H9 (cell line): ENCODE measurements at places on chromosomes 2 and 18. TPM values are rescaled to one million over a fixed set of nuclear protein-coding genes. Genes with fewer than 3 reads are reported as not detected.
A peak's percentile ranks its signal among the peaks of the same experiment; 100 is the strongest.

ZSWIM2 gene
- not detected in 2 replicates for total RNA-seq

PPP1R1C gene
- 4.0 and 5.4 TPM in 2 replicates for total RNA-seq

GKN2 gene
- total RNA-seq: not detected in 2 replicates

KCNK3 gene
- 0.09 TPM in 1 of 2 replicates, not detected in the other for total RNA-seq

PLA2R1 gene
- 0.70 and 0.83 TPM in 2 replicates for total RNA-seq

IL37 gene
- total RNA-seq: 0.55 TPM in 1 of 2 replicates, not detected in the other

PTPRM gene
- total RNA-seq: 3.9 and 6.2 TPM in 2 replicates

AMER3 gene
- total RNA-seq: 0.59 TPM in 2 replicates

TRIM43 gene
- total RNA-seq: not detected in 2 replicates

DNA sequence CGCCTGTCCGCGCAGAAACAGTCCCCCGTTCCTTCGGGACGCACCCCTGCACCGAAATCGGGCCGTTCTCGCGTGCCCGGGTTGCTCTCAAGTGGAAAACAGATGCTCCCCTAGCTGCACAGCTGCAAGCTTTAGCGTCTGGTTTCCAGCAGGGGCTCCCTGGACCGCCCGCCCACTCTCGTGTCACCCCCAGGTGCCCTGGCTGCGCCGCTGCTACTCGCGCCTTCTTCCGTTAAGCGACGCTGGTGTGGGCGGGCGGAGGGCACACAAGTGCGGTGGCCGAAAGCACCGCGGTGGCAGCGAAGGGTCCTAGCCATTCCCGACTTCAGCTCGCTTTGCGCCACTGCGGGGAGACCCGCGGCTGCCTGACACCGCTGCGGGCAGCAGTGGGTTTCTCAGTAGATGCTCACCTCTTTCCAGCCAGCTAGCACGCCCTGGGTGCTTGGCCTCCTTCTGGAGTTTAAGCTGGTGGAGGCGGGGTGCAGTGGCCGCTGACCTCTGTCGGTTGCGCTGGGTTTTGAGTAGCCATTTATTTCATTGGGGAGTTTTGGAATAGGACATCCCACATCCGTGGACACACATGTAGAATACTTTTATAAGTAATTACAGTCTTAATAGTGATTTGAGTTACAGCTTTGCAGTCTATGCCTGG, 806 bp downstream of the ZNF407 start:
- peak; percentile 58 for DNase-seq

GRCh38 chr18:38427234-38427633, 861.6 kb upstream of the CELF4 start:
- DNase-seq: no peak

DNA sequence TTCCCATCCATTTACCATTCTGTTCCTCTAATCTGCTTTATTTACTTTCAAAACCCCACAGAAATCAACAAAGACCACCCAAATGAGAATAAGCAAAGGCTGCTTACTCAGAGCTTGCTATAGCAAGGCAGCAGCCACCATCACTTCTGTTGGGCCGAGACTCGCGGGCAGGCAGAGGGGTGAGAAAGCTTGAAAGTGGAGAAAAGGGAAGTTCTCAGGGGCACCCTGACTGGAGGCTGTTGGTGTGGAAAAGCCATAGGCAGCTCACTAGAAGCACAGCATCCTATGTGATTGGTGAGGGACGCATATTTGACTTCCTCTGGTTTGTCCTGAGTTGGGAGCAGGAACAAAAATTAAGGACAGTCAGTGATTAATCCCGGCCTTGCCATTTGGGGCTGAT, 269.7 kb upstream of the THSD7B start:
- no peak for DNase-seq

DNA sequence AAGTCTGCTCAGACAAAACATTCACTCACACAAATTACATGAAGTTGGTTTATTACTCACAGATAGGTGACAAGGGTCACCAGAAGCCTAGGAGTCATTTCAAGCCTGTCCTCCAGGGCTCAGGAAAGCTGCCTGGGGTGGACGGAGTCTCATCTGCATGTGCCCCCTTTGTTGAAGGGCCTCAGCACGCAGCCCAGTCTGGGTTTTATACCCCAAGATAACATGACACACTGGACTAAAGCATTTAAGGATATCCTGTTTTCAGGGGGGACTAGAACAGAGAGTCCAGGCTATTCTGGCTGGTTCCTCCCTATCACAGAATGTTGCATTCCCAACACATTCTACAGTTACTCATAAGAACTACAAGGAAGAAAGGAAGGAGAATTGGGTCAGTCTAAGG, 164.7 kb downstream of the MREG start:
- DNase-seq: no peak

DNA sequence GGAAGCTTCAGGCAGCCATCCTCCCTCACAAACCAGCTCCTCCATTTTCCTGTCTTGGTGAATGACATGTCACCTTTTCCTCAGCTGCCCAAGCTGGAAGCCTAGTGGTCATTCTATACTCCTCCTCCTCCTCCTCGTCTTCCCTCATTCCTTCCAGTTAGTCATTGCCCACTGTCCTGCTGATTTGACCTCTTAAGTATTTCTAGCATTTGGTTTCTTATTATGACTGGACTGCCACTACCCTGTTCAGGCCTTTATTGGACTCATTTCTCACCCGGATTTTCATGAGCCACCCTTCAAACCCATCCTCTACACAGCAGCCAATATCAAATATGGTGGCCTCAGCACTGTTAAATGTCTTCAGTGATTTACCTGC, 21.9 kb upstream of the MGAT5 start:
- DNase-seq: no peak

- no peak for DNase-seq
Observed at GRCh38 chr2:163716101-163716500, 19.7 kb downstream of the FIGN start.

DNA sequence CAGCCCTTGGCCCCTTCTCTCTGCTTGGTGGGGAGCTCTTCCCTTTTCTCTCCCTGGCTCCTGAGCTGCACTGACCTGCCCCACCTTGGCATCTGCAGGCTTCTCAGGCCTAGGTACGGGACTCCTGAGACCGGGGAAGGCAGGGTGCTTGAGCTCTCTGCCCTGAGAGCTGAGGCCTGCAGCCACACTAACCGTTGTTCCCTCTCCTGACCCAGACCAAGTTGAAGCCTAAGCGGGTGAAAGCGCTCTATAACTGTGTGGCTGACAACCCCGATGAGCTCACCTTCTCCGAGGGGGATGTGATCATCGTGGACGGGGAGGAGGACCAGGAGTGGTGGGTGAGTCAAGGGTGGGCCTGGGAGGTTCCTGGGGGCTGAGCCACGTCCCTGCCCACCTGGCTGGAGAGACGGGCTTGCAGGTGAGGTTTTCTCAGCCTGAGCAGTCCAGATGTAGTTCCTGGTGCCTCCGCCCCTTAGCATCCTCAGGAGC, 22.2 kb downstream of the ITGB1BP1 start:
- no peak for DNase-seq

- no peak for DNase-seq
Observed at GRCh38 chr18:57469884-57470283, 34.7 kb downstream of the ONECUT2 start.

GRCh38 chr2:240928476-240929363, 22.6 kb downstream of the CROCC2 start:
- peak; percentile 18 for DNase-seq

GRCh38 chr2:37560863-37561614, 110.4 kb downstream of the CDC42EP3 start:
- DNase-seq: no peak

DNA sequence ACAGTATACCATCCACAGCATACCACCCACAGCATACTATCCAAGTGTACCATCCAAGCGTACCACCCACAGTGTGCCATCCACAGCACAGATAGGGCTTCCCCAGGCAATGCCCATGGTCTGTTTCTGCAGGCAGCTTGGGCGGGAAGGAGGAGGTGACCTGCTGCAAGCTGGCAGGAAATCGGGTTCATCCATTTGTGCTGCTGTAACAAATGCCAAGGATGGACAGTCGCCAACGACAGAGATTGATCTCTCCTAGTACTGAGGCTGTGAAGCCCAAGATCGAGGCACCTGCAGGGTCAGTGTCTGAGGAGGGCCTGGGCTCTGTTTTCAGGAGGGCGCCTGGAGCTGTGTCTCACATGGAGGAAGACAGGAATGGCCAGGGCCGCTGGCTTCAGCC, 93.6 kb upstream of the SNTG2 start:
- DNase-seq: no peak

- no peak for DNase-seq
Observed at GRCh38 chr18:56139792-56140254, 498.6 kb downstream of the TXNL1 start.

DNA sequence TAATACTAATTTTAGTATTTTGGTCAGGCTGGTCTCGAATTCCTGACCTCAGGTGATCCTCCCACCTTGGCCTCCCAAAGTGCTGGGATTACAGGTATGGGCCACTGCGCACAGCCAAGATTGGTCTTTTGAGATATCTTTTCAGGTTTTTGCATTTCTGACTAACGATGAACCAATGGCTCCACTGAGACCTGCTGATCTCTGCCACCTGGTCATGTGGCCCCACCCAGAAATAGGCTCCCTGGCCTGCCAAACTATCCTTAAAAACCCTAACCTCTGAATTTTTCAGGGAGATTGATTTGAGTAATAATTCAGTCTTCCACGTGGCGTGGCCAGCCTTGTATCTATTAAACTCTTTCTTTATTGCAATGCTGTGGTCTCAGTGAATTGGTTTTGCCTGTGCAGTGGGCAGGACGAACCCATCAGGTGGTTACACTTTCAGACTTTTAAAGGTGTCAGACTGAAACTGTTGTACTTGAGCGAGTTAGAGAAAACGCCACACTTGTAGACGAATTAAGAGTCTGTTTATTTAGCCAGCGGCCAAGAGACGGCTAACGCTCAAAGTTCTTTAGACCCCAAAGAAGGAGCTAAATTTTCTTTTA, 85.8 kb upstream of the MSH6 start:
- no peak for DNase-seq

DNA sequence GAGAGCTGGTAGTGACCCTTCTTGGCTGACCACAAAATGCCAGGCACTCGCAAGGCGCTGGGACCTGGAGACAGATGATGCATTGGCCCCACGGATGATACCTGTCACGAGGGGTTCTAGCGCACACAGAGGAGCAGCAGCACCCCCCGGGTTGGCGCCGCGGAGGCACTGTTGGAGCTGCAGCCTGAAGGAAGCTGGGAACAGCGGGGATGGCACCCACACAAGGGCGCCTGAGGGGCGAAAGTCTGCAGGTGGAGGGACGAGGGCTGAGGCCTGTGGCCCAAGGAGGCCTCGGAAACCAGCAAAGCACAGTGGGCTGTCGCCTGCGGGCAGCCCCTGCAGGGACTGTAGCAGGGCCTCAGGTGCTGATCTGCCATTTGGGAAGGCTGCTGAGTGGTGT, 33.6 kb downstream of the FAM228A start:
- no peak for DNase-seq

DNA sequence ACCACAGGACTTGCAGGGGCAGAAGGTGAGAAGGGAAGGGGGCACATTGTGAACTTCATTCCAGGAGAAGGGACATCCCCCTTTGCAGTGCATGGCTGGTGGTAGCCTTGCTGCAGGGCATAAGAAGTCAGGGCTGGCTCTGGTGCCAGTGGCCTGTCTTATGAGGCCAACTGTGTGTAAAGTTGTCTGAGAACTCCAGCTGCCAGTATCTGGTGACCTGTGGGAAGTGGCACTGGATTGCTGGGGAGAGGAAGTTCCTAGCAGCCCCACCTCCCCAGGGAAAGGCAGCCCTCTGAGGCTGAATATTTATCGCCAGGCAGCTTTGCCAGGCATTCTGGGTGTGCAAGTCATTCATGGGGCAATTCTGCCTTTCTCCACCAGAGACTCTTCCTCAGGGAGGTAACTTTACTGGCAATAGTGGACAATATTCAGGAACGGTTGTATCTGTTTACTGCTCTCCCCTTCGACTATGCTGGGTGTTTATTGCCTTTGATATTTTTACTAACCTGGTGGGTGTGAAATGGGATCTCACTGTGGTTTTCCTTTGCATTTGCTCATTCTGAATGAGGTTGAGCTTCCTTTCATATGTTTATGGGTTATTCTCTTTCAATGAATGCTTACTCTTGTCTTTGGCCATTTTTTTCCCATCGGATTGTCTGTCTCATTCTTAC, 12.3 kb downstream of the TRPM8 start:
- DNase-seq: peak; percentile 51

DNA sequence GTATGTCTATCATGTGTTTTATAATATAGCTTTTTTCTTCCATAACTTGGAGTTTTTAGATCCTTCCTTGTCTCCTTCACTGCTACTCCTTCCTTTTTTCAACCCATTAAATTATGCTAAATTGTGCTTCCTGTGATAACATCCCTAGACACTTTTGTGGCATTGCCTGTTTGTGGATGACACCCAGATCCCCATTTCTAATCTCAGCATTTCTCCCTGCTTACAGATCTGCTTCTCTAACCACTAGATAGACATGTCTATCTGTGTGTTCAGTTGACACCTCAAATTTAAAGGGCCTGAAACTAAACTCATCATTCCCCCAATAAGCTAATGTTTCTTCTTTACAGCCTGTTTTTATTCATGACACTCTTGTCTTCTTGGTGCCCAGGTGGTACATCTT, 244.8 kb downstream of the BABAM2 start:
- no peak for DNase-seq

DNA sequence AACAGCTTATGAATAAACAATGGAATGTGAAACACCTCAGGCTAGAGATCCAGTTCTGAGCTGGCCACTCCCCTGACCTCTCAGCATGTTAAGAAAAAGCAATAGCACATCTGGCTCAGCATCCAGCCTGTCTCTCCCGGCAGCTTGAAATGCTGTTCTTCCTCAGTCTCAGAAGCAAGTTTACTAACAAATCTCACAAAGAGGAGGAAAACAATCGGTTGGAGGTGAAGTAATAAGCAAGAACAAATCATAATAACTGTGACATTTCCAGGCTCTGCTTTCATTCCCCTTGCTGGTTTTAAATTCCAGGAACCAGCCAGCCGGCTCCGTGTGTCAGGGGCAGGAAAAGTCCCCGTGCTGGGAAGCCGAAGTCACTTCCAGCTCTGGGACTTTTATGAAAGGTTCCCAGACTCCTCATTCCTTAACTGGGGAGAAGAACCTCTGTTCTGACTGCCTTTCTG, 133.9 kb upstream of the ARL4C start:
- DNase-seq: no peak

GRCh38 chr2:230873661-230874401, 9.1 kb downstream of the ITM2C start:
- DNase-seq: no peak

DNA sequence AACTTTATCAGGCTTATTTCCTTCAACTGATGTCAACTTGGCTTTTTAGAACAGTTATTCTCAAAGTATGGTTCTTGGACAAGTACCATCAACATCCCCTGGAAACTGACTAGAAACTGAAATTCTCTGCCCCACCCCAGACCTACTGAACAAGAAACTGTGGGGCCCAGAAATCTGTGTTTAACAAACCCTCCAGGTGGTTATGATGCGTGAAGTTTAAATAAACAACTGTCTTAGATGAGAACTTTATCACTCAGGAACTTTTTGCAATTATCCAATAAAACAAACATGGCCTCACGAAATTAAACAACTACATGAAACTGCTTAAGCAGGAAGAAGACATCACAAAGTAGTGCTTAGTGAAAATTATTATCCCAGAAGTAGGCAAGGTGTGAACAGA, 4.4 kb downstream of the HIBCH start:
- DNase-seq: no peak

DNA sequence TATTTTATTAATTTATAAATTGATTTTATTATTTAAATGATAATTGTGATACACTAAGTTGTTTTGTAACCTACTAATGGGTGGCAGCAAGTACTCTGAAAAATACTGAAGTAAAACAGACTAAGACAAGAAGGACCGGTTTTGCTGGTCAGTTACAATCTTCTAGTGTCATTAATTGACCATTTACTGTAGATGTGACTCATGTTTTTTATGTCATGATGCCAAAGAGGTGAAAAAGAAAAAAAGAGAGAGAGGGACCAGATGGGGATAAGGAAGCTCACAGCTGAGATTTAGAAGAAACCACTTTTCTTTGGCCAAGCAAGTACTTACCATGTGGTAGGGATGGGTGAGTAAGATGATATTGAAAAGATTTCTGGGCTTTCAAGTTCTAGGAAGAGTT, 955.8 kb upstream of the LRRTM1 start:
- DNase-seq: no peak
